ENCODE measurements at places on chromosomes 12 and 14.

DNA sequence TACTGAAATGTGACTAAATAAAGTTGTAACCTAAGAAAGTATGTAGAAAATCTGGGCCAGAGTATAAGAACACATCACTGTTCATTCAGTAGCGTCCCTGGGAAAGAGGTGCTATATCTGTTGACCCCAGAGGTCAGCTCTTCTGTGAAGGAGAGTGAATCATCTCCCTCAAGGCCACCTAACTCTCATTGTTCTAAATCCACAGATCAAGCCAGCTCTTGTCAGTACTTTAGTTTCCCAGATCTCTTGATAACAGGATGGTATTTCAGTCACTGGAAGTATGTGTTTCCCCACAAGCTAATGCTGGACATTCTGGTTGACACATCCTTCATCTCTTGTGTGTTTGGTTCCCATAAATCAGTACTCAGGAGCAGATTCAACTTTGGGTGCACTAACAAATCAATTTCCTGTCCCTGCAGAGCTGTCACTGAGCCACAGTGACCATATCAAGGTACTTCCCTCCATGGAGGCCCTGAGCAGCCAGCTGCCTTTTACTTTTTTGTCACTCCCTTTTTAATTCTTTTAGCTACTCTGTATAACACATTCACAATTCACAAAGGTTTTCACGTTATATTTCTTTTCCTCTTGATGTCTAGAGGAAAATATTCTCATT is 7.8 kb downstream of the KRT1 start:
- DNase-seq, result no peak

DNA sequence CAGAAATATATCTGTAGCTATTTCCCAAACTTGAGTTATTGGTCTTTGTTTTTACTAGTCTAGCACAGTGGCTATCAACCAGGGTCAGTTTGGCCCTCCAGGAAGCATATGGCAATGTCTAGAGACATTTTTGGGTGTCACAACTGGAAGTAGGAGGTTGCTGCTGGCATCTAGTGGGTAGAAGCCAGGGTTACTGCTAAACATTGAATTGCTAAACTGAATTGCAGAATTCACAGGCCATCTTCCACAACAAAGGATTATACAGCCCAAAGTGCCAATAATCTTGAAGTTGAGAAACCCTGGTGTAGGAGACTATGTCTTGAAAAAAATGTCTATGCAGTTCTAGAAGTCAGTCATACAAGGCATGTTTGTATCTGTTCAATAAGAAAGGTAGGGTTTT is 27.7 kb downstream of the ARHGAP5 start:
- no peak for DNase-seq

DNA sequence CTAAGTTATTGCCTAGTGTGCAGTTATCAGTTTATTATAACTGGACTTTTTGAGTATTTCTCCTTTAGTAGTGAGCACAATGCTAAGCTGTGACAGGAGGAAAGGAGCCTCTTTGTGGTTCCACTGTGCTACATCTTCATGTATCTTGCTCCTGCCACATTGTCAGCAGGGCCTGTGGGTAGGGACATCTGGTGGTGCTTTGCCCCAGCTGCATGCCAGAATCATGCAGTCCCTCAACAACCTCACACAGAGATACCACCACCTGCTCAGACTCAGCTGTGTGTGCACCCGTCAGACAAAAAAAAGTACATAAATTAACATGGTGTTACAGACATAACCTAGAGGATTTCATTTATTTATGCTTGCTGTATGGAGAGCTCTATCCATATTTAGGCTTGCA is 51.1 kb downstream of the MIS18BP1 start:
- DNase-seq, result no peak

GRCh38 chr12:65335021-65335714 is 56.7 kb downstream of the MSRB3 start:
- DNase-seq, result no peak

DNA sequence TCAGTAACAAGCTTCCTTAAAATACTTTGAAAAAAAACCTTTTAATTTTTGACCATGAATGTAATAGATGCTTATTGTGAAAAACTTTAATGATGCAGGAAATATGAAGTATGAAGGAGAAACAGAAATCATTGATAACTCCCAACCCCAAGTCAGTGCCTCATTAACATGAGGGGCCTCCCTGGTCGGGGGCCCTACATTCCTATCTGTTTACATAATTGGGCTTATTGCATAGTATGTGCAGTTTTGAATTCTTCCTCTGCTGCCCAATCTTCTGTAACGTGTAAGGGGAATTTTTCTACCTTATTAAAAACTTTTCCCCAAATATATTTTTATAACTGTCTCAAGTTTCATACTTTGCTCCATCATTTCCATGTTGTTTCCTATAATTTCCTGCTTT is 63.0 kb downstream of the SLC25A47 start:
- DNase-seq, result no peak

DNA sequence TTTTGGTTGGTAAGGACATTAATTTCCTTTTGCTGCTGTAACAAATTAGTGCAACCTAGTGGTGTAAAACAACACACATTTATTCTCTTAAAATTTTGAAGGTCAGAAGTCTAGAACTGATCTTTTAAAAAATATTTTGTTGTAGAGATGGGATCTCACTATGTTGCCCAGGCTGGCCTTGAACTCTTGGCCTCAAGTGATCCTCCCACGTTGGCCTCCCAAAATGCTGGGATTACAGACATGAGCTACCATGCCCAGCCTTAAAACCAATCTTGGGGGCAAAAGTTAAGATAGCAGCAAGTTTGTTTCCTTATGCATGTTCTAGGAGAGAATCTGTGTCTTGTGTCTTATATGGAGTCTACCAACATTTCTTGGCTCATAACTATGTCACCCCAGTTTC is 55.8 kb downstream of the MIA2 start:
- no peak for DNase-seq

DNA sequence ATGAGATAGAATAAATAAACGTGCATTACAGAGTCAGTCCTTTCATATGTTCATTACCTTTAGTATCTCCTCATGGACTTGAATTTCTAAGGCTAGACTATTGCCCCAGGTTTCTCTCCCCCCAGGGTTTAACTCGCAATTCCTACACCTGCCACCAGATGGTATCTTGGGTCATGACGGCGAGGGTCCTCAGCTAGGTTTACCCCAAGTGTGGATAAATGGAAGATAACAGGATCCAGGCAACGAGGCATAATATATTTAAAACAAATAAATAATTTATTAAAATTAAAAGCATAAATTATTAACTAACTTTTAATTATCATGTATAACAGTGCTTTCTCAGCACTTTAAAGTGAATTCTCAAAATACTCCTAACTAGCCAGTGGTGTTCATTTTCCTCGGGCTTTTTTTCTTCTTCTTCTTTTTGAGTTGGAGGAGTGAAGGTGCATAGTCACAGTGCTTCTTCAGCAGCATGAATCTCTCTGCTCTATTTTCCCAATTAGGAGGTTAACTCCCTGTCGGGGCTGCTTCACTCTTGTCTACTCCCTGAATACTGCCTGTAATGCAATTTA is 243.5 kb upstream of the CAND1 start:
- DNase-seq, result peak; percentile 40

GRCh38 chr12:14058717-14059116 is 77.3 kb upstream of the GRIN2B start:
- DNase-seq, result no peak

DNA sequence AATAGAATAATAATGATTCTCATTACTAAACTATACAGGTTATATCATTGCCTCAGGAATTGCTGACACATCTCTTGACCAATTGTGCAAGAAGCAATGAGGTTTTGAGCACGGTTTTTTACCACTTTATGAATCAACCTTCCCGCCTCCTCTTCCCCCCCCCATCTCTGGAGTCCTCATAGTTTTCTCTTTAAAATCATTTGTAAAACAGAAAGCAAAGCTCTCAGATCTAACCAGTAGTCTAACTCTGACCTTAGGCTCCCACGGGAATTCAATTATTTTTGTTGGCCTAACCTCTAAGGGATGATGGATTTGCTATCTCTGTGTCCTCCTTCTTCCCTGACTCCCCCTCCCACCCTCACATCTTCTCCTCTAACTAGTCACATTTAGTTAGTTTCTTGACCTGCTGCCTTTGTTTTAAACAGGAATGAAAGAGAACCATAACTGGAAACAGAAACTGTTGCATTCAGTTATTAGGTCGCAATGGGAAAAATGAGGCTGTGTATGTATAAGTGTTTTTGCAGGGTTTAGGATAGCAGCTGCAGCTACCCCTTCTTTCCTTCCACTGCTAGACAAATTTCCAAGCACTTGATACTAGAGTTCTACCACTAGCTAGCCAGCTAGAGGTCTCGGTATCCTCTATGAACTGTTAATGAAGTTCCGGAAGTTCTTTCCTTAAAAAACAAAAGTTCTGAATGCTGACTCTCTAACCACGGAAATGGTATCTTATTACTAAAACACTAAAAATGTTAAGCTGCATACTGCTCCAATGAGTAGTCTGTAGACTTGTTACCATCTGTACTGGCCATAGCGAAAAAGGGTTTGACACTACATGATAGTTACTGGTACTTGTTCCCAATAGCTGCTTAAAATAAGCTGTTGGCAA is 65.4 kb downstream of the TAOK3 start:
- DNase-seq, result peak; percentile 33

GRCh38 chr12:32874078-32874477 is 22.5 kb downstream of the PKP2 start:
- DNase-seq, result no peak

DNA sequence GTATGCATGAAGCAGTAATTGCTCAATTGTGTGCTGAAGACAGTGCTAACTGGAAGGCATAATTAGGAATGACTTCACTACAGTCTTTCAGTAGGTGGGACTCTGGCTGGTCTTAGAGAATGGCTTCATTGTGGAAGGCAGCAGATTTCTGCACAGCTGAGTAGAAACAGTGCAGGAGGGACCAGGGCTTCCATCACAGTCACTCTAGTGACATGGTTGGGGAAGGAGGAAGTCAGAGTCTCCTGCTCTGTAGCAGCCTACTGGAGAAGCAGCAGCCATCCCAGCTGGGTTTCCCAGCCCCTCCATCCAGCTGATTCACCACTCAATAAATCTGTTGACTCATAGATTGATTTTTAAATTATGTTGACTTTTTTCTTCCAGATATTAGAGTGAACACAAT is 80.6 kb upstream of the DBX2 start:
- no peak for DNase-seq

GRCh38 chr12:51005671-51006070 is 20.5 kb downstream of the SLC11A2 start:
- DNase-seq, result no peak

- DNase-seq, result no peak
Measured at GRCh38 chr14:53537422-53538315, 384.5 kb upstream of the DDHD1 start.

GRCh38 chr12:110821917-110822316 is 24.9 kb upstream of the CCDC63 start:
- no peak for DNase-seq

DNA sequence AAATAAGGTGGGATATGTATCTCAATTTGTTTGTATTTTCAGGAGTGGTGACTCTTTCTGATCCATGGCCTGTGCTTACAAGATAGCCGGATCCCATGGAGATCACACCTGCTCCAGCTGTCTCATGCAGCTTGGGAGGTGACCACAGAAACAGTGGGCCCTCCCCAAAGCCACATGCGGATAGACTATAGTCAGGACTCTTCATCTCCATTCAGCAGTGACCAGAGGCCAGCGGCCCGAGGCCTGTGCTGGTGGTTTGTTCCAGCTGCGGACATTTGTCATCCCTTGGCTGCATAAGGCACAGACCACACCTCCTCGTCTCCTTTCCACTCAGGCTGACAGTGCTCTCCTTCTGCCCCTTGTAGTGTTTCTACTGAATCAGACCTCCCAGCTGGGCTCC is 14.7 kb upstream of the WNT5B start:
- no peak for DNase-seq

DNA sequence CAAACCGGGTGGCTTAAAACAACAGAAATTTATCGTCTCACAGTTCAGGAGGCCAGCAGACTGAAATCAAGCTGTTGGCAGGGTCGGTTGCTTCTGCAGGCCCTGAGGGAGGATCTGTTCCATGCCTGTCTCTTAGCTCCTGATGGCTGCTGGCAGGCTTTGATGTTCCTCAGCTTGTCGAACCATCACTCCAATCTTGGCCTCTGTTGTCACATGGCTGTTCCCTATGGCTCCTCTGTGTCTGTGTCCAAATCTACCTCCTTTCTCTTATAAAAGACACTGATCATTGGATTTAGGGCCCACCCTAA is 14.0 kb downstream of the NFATC4 start:
- DNase-seq, result no peak
